CD8-positive, alpha-beta T cell (primary cell): ENCODE measurements at places on chromosomes 7 and 10.
A peak's percentile ranks its signal among the peaks of the same experiment; 100 is the strongest.

GRCh38 chr10:85492684-85493083 lies 873.9 kb downstream of the GRID1 start:
- no peak for DNase-seq

GRCh38 chr7:102008535-102009262 lies 191.3 kb downstream of the CUX1 start:
- no peak for DNase-seq

- peak; percentile 48 for DNase-seq
Observed at GRCh38 chr10:110192552-110192951, 14.9 kb upstream of the MXI1 start.

GRCh38 chr7:100827330-100828226 lies at the start of gene EPHB4:
EPHB4 (minus strand) TSS chr7:100827523; CDS start chr7:100827030, 493 bp downstream.
- no peak for DNase-seq

GRCh38 chr10:72065439-72066025 lies 22.8 kb downstream of the SPOCK2 start:
- no peak for DNase-seq

DNA sequence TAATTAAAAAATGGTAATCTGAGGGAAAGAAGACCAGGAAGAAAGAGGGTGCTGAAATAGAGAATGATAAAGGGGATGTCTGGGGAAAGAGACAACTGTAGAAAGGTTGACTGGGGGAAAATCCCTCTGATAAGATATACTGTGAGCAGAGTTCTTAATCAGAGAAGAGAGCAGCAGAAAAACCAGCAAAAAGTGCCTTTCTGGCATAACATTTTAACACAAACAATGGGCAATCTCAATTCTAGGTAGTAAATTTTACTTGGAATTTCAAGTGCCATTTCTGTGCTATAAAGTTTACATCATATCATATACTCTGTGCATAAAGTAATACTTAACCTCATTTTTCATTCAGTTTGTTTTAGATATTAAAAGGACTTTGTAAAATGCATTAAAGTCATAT lies 251.9 kb upstream of the HGF start:
- DNase-seq = no peak

GRCh38 chr7:157432957-157433576 lies 96.3 kb downstream of the DNAJB6 start:
- peak; percentile 64 for DNase-seq

DNA sequence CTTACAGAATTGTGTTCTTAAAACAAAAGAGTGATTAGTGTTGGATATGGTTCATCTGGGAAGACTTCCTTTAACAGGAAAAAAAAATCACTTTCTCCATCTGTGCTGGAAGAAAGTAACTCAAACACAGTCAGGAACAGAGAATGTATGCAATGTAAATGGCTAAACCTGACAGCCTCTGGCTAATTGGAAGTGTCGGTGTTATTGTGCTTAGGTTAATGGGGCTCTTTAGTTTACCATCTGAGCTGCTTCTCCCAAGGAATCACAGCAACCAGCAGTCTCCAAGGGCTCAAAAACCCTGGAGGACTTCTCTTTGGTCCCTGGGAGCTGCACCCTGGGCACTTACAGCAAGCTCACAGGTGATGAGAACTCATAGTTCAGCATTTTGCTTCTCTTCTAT lies 724.5 kb downstream of the LRMDA start:
- no peak for DNase-seq

DNA sequence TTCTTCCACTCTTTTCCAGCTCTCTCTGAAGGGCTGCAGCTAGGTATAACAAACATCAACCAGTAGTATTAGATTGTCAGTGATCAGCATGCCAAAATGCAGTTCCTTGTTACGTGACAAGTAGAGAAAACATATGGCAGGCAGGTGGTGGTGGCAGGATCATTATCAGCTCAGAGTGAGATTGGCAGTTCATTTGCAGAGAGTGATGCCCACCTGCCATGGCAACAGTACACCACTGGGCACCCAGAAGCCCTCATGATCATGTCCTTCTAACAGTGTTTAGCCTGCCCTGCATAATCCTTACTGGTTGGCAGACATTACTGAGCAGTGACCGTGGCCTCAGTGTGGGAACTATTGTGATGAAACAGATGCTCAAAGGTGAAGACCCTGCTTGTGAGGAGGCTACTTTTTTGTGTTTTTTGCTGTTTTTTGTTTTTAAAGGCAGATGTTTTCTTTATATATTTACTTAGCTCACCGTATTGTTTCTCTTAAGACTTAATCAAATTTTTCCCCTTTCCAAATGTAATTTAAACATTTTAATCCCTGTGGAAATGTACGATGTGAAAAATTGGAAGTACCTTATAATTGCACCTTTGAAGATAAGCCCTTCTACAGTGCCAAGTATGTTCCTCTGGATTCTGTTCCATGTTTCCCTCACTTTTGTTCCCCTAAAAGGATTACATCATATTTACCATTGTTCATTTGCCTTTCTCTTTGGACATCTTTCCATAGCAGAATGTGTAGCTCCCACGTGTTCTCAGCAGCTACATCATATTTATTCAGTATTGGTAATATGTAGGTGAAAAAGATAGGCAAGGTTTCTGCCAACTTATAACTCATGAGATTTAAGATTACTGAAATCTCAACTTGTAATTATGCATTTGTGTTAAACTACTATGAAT lies 179.6 kb downstream of the SND1 start:
- no peak for DNase-seq

- no peak for DNase-seq
Observed at GRCh38 chr10:83983578-83984255, 155.6 kb upstream of the GHITM start.

DNA sequence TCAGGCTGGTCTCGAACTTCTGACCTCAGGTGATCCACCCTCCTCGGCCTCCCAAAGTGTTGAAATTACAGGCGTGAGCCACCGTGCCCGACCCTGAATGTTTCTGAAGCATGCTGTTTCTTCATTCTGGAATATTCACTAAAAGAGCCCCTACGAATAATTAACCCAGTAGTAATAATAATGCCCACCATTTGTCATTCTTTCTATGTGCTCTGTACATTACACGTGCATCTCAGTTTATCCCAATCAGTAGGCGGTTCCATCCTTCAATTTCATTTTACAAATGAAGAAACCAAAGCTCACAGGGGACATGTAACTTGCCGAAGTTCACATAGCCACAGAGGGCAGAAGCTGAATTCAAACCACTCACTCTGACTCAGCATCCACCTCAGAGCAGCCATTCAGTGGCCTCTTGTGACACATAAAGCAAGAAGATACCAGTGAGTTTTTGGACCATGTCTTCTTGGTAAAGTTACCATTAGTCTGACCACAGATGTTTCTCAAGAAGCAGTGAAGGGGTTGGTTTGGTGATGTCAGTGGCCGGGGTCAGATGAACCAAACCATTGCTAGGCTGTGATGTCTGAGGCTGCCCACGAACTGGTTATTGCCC lies 71.9 kb upstream of the DUSP5 start:
- DNase-seq = peak; percentile 33

GRCh38 chr10:115706488-115707076 lies 566.4 kb downstream of the GFRA1 start:
- no peak for DNase-seq

DNA sequence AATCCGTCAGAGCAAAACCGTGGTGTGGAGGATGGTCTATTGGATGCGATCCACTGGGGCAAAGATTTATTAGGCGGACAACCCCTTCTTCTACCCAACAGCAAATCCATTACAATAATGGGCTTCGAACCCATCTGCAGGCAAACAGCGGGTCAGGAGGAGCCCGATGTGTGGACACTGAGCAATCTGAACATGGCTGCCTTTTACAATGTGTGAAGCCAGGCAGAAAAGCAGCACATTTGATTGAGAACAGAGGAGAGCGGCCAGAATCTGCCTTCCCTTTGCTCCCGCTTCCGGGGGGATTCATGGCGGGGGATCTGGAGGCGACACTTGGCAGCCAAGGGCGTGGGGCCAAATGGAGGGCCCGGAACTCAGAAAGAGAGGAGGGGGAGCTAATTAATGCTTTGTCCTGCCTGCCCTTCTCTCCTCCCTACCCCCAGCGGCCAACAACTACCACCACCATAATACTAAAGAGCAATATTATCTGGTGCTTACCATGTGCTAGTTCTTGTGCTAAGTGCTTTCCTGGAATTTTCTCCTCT lies 133.0 kb downstream of the EMX2 start:
- DNase-seq = no peak

DNA sequence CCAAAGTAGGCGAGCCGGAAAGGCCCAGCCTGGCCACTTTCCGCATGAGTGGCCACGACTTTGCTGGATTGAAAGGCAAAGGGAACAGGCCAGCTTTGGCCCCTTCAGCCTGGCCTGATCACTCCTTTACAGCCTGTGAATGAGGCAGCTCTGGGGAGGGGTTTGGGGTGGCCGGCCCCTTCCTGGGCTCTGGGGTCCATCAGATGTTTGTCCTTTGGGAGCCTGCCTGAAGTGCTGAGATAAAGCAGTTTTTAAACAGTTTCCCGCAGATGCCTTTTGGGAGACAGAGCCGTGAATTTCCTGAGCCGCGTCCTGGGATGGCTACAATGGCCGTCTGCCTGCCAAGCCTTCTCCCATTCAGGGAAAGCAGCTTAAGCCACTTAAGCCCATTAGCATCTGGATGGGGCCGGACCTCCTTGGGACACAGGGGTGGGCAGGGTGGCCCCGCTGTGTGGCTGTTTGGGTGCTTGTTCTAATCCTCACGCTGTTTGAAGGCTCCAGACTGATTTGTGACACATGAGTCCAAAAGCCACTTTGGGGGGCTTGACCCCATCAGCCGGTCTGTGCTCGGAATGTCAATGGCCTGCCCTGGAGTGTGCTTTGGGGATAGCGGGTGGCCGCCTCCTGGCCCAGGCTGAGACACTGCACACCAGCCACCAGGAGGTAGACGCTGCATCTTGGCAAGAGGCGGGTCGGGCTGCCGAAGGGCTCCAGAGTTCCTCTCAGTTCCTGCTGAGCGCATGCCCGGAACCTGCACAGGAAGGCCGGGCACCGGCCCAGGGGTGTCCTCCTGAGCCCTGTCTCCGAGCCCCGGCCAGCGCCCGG lies 38.9 kb downstream of the NKX6-2 start:
- no peak for DNase-seq

GRCh38 chr7:27960415-27960814 lies 220.2 kb downstream of the JAZF1 start:
- DNase-seq = no peak

- no peak for DNase-seq
Observed at GRCh38 chr10:32446536-32447406, 831 bp downstream of the CCDC7 start.

- DNase-seq = no peak
Observed at GRCh38 chr10:92742331-92743228, 52.8 kb downstream of the HHEX start.

DNA sequence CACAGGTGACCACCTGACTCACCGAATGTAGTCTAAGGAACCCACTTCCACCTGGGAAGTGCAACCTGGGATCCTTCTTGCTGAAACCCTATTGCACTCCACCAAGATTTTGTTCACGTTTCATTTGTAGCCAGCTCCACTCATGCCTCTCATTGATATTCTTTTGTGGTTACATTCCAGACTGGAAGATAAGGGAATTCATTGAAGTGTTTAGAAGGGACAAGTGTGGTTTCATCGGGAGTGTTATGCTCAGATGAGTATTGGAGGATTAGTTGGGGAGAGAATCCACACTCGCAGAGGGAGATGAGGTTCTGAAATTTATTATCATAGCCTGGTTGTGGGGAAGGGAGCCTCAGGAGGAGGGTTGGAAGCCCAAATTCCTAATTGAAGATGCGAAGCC lies 320.4 kb downstream of the KCNMA1 start:
- no peak for DNase-seq

- DNase-seq = no peak
Observed at GRCh38 chr10:103739039-103739764, 116.2 kb downstream of the SH3PXD2A start.

GRCh38 chr10:46233181-46233580 lies 53.6 kb upstream of the ANTXRL start:
- no peak for DNase-seq

DNA sequence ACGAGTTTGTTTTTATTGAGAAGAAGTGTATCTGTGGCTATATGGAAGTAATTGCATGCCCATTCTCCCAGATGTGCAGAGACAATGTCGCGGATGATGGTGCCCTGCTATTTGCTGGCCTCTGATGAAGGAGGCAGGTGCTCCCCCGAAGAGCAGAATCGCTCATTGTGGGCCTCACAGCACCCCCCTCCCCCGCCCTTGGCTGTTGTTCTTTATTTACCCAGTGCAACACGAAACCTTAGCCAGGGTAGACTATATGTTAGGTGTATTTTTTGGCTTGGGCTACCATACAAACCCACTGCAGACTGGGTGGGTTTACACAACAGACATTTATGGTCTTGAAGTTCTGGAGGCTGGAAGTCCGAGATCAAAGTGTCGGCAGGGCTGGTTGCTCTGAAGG lies 3.4 kb upstream of the ADCY1 start:
- DNase-seq = no peak

DNA sequence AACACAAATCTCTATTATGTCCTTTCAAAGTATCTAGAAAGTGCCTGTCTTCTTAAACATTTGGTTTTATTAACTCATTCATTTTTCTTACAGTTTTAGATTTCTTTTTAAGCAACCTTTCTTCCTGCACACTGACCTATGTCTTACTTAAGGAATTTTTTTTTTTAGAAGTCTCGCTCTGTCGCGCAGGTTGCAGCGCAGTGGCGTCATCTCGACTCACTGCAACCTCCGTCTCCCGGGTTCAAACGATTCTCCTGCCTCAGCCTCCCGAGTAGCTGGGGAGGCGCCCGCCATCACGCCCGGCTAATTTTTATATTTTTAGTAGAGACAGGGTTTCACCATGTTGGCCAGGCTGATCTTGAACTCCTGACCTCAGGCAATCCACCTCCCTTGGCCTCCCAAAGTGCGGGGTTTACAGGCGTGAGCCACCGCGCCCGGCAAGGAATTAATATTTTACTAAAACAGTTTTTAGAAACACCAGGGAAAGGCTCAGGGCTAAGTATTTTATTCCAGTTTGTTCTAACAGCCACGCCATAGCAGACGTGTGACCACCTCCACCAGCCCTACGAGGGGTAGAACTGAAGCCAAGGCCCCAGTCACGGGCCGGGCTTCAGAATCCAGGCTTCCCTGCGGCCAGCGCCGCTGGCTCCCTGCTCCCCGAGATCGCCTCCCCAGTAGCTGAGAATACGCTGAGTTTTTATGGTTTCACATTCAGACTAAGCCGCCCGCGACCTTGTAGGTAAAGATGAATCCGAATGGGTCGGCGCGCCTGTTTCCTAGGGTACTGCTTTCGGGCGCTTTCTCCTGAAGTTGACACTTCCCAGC lies 941 bp upstream of the LUC7L2 start:
- DNase-seq = peak; percentile 26

- DNase-seq = no peak
Observed at GRCh38 chr10:57815949-57816348, 451.7 kb downstream of the IPMK start.

GRCh38 chr7:157003445-157003755 lies 7.1 kb downstream of the MNX1 start:
- DNase-seq = no peak

DNA sequence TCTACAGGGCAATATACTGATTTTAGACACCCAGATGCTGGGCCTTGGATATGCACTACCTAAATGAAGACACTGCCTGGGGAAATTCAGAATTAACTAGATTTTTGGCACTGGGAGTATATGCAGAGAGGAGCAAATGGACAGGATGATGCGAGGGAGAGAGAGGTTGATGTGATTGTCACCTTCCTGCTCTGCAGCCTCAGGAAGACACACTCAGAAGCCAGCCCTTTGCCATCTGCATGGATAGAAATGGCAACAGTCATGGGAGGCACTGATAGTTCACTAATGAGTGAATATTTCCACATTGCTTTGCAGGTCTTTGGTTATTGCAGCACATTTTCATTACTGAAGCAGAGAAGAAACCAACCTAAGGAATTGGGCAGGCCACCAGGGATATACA lies 397.2 kb upstream of the NFE2L3 start:
- no peak for DNase-seq

- no peak for DNase-seq
Observed at GRCh38 chr7:150975536-150976319, 2.4 kb downstream of the KCNH2 start.

- DNase-seq = no peak
Observed at GRCh38 chr7:50221028-50221427, 83.5 kb upstream of the IKZF1 start.
